ENCODE measurements at places on chromosomes 4 and X.

DNA sequence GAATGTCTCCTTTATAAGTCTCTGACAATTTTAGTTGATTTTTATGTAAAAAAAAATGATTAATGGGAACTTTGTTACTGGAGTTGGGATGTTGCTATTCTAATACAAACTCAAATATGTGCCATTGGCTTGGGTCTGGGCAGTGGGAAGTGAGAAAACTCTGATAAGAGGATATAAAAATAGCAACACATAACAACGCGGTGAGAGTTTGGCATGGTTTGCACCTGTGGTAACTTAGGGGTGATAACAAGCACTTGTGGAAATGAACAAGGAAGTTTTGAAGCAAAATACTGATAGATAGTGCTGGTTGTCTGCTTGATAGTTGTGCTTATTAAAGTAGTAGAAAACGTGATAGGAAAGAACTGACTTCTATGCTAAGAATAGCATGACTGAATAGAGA, 743.3 kb upstream of the AGA start:
- no peak for DNase-seq

DNA sequence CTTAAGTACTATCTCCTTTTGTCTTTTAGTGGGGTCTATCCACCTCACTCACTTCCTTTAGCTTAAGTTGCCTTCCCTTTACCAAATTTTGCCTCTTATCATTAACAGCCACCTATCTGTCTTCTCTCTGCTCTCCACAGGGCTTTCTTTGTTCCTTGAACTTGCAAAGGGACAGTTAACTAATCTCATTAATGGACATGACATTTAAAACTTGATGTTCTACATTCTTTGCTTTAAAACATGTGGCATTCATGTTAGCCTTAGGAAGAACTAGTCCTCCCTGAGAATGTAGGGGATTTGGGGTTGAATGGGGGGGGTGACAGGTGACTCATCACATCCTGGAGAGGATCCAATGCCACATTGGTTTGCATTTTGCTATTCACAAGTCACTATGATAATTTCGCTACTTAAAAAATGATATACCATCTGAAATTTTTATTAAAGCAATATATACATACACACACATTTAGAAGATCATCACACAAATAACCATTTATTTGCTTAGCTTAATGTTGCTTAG, 41.0 kb upstream of the DMD start:
- no peak for DNase-seq

DNA sequence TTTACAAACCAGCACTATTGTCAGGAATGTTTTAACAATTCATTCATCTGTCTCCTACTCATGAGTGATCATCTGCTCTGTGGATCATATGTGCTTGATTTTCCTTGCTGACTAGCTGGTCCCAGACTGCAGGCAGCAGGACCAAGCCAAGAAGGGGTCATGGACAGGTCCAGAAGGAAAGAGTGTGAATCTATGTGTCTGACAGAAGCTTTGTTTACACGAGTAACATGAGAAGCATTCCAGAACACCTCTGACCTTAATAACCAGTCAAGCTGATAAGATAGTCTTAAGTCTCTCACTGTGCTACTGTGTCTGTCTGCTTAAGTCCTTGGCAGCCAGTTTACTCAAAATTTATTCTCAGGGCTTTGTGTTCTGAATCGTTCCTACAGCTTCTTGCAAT, 39.0 kb downstream of the GUCY1A1 start:
- DNase-seq, result no peak

DNA sequence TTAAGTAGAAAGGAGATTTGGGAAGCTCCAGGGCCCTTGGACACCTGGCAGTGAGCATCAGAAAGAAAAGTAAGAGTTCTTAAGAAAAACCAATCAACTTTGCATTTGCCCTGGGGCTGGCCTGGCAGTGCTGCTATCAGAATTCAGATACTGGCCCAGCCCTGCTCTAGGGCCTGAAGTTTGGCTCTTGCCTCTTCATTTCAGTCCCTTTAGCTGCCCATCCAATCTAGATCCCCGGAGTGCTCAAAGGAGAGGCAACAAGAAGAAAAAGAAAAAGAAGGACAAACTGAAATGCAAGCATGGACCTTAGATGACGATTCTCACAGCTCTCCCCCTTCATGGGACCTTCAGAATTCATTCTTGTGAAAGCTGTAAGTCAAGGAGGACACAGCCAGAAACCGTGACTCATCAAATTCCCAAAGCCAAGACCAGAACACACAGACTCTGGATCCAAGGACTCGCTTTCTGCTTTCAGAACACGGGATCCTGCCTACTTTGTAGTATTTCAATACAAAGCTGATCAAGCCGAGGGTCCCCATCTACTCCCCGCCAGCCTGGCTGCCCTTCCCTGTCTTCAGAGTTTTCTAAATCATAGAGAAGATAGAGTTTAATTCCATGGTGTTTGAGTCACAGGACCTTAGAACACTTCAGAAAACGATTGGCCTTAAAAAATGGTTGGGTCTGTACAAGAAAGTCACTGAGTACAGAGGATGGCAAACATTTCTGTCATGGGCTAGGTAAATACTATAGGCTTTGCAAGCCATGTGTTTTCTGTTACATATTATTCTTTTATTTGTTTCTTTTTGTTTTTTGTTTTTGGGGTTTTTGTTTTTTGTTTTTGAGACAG, 103.7 kb downstream of the RBM47 start:
- DNase-seq, result no peak

- DNase-seq, result no peak
These were observed 973.0 kb upstream of the SLIT2 start for GRCh38 chr4:19278665-19279064.

DNA sequence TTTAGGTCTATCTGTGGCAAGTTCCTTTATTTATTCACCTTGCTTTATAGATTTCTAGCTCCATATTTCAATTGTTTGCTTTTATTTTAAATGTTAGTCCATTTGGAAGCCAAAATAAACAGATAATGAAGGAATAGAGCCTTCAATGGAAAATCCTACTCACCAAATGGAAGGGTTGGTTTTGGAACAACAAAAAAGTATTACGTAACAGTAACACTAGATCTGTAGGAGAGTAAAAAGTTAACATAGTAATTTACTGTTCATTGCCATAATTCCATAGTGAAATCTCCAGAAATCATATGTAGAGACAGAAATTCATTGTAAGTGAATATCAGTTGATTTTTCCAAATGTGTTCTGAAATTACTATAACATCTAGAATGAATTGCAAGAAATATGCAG, 34.6 kb downstream of the NWD2 start:
- no peak for DNase-seq

DNA sequence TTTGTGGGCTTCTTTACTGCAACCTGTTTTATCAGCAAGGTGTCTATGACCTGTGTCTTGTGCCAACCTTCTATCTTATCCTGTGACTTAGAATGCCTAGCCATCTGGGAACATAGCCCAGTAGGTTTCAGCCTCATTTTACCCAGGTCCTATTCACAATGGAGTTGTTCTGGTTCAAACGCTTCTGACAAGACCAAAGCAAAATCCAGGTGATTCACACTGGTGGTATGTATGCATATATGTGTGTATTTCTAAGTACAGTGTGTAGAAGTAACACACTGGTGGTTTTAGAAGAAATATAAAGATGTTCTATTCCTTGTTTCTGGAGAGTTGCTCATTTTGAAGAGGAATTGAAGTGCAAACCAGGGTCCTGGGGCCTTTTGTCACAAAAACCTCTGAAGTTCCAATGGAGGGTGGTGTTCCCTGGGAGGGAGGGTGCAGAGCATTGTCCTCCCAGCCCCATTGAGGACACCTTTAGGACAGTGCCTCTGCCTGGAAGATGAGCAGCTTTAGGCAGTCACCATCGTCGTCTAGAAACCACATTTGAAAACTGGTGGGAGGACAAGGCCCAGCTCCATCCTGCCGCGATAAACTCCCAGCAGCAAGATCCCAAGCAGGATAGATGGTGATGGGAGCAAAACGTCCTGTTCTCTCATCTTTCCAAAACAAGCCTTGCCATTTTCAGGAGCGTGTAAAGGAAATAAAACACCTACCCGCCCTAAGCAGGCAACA, 191.4 kb downstream of the TSPAN5 start:
- DNase-seq, result no peak

DNA sequence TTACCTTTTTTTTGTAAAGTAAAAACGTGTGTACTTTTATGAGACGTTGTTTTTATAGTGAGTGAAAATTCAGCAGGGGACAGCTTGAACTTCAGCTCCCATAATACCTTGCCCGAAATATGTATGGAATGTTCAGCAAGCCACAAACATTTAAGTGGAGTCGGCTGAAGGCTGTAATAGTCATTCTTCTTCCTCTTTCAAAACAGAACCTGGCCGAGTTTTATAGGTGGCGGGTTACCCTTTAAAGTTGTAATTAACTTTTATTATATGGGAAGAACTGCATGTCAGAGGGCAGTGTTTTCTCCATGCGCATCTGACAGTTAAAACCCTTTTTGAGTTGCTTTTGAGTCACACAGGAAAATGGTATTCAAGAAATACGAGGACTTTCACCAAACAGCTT, 50.7 kb downstream of the CLDN34 start:
- no peak for DNase-seq

GRCh38 chrX:23825675-23826074, 42.7 kb downstream of the SAT1 start:
- no peak for DNase-seq

DNA sequence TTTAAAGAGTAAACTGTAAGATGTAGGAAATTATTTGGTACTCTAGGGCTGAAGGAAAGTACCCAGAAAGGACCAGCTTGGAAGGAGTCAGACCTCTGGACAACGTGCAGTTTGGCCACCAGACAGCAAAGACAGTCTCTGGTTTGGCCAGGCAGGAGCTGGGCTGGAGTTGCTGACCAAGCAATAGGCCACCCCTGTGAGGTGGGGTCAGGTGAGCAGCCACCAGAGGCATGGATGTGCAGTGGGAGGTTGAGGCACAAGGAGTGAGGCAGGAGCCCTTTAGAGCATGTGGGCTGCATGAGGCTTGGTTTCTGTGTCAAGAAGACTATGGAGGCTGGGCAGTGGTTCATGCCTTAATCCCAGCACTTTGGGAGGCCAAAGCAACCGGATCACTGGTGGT, 17.7 kb upstream of the MRFAP1 start:
- DNase-seq, result no peak

- no peak for DNase-seq
These were observed 205.9 kb downstream of the SOWAHB start for GRCh38 chr4:76691807-76692582.

GRCh38 chrX:83101961-83102360, 406.1 kb upstream of the POU3F4 start:
- DNase-seq, result no peak

DNA sequence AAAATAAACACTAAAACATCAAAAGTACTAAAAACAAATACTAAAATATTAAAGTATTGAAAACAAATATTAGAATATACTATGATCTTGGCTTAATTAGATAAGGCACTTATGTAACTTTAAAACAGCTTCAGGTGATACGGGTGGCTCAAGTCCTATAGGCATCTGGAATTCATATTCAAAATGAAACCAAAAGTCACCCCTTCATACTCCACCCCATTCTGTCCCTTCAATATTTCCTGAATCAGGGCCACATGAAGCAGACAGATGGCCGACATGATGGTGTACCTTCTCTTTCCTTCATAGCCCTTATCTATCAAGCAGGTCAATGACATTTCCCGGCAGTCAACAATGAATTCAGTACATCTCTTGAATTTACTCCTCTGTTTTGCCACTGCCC, 71.9 kb upstream of the MAGEB10 start:
- DNase-seq, result no peak

DNA sequence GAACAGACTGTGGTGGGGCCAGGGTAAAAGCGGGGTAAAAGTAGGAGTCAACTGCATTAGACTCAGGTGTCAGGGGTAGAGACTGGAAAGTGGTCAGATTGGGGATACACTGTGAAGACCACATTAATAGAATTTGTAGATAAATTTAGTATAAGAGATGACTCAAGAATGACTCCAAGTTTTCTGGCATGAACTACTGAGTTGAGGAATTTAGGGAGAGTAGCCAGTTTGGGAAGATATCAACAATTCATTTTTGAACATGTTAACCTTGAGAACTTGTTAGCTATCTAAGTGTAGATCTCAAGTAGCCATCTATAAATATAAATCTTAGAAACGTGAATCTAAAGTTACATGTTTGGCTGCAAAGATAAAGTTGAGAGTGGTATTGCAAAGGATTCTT, 206.9 kb upstream of the HCCS start:
- no peak for DNase-seq

DNA sequence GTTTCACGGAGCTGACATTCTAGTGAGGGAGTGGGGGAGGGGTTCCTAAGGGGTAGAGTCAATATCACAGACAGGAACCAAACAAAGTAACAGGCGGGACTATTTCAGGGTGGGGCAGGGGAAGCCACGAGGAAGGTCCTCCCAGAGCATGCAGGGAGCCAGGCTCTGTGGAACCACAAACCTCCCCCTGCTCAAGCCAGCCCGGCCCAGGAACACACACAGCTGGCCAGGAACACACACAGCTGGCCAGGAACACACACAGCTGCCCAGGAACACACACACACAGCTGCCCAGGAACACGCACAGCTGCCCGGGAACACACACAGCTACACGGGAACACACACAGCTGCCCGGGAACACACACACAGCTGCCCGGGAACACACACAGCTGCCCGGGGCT, 24.8 kb downstream of the EVC2 start:
- no peak for DNase-seq

DNA sequence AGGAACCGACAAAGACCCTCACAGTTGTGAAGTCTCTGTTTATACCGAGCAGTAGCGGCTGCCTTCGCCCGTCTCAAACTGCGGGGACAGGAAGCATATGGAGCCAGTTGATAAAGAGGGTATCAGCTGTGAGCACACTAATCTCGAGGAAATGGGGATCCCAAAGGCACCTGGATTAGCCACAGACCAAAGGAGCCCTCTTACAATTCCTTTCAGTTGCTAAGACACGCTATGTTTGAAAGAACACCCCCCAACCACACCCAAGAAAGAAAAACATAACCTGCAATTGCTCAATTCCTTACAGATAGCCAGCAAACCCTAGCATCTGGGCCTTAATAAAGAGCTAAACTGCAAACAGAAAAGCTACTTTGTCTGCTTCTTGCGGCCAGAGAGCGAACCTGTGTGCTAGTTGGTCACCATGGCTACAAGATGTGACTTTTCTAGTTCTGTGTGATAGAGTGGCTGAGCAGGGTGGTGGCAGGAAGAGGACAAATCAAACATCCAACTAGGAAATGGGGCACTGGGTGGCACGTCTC, 23.3 kb upstream of the CHRNA9 start:
- DNase-seq, result no peak

- peak; percentile 4 for DNase-seq
These were observed 668.0 kb upstream of the LCORL start for GRCh38 chr4:18689308-18690115.
